ENCODE measurements at places on chromosomes 5 and 9.

GRCh38 chr9:128643519-128644300 lies 12.9 kb downstream of the DYNC2I2 start:
- no peak for DNase-seq

DNA sequence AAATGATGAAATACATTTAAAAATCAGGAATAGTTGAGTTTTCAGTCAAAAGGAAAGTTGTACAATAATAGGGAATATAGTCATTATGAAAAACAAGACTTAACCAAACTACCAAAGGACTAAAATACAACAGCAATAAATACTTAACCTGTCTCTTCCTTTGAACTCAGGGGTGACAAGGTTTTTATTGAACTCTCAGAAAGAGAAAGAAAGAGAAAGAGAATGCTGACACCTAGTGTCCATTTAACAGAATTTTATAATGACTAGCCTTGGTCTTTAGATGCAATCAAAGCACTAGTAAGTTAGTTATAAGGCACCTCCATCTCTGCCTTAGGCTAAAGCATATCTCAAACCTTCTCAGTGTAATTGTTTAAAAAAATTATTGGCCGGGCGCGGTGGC lies 47.5 kb downstream of the UIMC1 start:
- DNase-seq: no peak

- DNase-seq: no peak
These were observed 71.2 kb upstream of the GNA14 start for GRCh38 chr9:77719321-77719720.

DNA sequence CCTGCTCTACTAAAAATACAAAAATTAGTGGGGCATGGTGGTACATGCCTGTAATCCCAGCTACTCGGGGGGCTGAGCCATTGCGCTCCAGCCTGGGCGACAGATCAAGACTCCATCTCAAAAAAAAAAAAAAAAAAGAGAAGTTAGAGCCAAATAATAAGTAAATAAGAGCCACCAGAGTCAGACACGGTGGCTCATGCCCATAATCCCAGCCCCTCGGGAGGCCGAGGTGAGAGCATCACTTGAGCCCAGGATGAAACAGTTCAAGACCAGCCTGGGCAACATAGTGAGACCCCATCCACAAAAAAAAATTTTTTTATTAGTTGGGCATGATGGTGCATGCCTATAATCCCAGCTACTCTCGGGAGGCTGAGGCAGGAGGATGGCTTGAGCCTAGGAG lies 85.8 kb upstream of the LARP1 start:
- no peak for DNase-seq

GRCh38 chr9:95206143-95206542 lies 111.4 kb downstream of the FANCC start:
- no peak for DNase-seq

GRCh38 chr5:135596788-135597187 lies 18.0 kb upstream of the CXCL14 start:
- no peak for DNase-seq

GRCh38 chr9:99730062-99730461 lies 91.6 kb upstream of the NR4A3 start:
- no peak for DNase-seq

GRCh38 chr9:12964271-12964670 lies 189.5 kb downstream of the LURAP1L start:
- no peak for DNase-seq

DNA sequence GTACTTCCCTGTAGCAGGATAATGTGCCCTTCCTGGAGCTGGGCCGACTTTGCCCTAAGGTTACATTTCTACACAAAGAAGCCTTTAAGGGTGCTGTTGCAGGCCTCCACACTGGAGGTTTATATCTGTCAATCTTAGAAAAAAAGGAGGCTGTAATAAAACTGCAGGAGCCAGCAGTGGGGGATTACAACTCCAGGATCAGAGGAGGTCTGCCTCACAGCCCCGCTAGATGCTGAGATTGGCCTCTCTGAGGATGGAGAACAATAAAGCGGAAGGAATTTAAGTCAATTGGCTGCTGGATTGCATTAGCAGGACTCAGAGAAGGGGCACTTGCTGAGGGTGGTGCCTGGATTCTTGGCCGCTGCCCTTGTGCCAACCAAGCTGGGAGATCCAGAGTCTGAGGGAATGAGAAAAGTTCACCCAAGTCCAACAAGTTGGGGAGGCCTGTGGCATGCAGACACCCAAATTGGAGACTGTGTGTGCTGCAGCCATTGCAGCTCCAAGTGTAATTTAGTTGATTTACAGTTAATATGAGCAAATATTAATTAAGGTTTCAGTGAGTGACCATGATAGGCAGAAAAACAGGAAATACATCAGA lies 99.0 kb upstream of the SSBP2 start:
- no peak for DNase-seq

DNA sequence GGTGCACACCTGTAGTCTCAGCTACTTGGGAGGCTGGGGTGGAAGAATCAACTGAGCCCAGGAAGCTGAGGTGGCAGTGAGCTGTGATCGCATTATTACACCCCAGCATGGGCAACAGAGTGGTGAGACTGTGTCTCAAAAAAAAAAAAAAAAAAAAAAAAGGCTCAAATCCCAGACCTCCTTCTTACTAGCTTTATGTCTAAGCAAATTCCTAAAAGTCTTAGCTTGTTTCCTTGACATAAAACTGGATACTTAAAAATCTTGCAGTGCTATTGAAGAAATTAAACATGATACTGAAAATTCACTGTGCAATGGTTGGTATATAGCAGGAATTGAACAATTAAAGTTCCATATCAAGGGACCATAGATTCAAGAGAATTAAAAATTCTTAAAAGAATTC lies 45.0 kb downstream of the PCDHGC5 start:
- DNase-seq: no peak

Data from activated naive CD8-positive, alpha-beta T cell treated with anti-CD3 and anti-CD28 coated beads, Interleukin-2, amount 10 ng/mL, durations not matched to agents 7 days and 5 days (primary cell).